Activated T-cell treated with anti-CD3 and anti-CD28 coated beads, Interleukin-2, amount 50 U/mL, for 24 hours (primary cell): ENCODE measurements at places on chromosomes 11 and 22.

DNA sequence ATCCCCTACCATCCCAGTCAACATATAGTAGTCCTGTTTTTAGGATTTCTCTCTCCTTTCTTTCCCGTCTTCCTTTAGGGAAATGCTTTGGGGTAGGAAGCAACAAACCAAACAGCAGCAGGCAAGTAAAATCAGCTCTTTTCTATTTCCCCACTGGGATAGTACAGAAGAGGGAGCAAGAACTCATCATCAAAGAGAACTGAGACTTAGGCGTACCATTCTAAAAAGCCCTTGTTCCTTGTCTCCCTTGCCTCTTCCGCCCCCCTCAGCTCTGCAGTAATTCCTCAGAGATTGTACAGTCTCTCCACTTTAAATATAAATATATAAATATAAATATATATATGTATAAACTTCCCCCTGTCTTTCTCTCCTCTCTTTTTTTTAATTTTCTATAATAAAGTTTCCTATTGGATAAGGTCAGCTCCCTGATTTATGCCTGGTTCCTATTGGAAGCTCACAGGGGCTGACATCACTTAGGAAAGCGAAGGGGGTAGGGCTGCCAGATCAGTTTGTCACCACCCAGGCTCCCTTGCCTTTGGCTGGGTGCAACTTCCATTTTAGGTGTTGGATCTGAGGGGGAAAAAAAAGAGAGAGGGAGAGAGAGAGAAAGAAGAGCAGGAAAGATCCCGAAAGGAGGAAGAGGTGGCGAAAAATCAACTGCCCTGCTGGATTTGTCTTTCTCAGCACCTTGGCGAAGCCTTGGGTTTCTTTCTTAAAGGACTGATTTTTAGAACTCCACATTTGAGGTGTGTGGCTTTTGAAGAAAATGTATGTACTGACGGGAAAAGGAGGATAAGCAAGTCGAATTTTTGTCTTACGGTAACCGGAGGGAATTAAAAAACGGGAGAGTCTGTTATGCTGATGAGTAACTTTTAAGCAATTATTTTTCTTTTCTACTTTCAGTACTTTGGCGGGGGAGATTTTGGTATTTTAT, at the start of gene CTNND1:
CTNND1 (plus strand) TSS at position 502 of the 934 bp plus-strand sequence. CDS start 29,677 bp downstream, outside the sequence.
- DNase-seq: no peak

GRCh38 chr11:128845334-128845780, 21.7 kb downstream of the KCNJ1 start:
- no peak for DNase-seq

DNA sequence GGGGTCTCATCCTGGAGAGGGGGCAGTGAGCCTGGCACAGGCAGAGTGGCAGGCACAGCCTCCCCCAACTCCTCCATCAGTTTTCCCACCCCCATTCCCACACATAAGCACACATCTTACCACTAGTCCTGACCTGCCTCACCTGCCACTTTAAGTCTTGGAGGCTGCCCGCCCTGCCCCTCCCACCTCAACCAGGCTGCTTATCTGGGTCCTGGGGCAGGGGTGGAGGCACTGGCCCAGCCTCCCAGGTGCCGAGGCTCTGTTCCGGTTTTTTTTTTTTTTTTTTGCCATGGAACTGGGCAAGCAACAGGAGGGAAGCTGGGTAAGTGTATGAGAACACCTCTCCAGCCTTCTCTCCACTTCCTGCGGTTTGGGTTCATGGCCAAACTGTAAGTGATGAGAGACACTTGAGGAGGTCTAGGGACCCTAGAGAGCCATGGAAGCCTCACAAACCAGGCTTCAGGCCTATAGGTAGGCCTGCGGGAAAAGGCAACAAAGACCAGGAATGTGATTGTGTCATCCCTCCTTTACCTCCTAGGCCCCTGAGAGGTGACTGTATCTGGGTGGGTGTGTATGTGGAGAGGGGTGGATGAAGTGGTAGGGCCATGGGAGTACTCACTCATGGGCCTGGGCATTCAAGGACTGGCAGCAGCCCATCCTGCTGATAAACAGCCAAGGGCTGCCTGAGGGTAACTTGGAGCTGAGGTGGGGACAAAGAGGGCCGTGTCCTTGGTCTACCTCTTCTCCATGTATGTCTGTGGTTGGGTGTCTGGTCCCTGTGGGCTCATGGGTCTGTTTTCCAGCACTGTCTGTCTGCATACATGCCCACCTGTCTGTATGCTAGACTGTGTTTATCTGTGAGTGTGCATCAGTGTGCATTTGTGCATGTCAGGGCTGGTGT, 22.6 kb downstream of the PHLDB1 start:
- no peak for DNase-seq

- no peak for DNase-seq
Measured at GRCh38 chr11:8830641-8831040, 80.3 kb upstream of the AKIP1 start.

- no peak for DNase-seq
Measured at GRCh38 chr22:23122992-23123803, 18.6 kb downstream of the RSPH14 start.

DNA sequence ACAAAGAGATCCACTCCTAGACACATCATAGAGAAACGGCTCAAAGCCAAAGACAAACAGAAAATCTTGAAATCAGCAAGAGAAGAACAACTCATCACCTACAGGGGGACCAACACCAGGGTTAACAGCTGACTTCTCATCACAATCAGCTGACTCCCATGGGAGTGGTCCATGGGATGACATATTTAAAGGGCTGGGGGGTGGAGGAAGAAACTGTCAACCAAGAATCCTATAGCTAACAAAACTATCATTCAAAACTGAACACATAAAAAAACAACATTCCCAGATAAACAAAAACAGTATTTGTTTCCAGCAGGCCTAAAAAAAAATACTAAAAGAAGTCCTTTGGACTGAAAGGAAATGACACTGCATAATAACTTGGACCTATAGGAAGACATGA, 86.7 kb downstream of the APOL5 start:
- DNase-seq: no peak

DNA sequence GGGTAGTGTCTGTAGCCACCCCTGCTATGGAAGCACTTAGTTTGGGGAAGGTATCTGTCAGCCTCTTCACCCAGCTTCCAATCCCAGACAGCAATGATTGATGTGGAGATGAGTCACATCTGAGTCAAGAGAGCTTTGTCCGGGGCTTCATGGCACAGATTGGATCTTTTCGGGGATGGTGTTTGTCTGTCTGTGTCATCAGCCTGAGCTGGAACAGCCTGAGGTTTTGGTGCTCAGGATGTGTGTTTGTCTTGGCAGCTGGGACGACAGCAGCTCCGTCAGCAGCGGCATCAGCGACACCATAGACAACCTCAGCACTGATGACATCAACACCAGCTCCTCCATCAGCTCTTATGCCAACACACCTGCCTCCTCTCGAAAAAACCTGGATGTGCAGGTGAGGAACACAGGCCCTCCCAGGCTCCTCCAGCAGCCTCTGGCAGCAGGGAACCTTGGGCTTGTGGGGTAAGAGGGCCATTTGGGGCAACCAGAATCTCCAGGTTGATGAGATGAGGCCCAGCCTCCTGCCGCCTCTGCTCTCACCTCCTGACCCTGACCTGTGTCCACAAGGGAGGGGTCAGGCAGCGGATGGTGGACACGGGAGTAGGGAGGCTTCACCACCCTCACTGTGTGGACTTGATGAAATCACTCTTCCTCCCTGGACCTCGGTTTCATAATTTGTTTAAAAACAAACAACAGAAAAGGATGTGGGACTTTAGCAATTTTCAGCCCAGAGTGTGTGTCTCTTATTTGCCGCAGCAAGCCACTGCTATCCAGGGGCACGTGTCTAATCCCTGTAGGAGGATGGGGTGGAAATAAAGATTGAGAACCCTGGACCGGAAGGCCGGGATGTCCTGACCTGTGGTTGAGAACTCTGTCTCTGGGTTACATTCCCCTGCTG, 124.3 kb downstream of the DBX1 start:
- no peak for DNase-seq

GRCh38 chr22:37640591-37641560, 1.4 kb downstream of the SH3BP1 start:
- no peak for DNase-seq

DNA sequence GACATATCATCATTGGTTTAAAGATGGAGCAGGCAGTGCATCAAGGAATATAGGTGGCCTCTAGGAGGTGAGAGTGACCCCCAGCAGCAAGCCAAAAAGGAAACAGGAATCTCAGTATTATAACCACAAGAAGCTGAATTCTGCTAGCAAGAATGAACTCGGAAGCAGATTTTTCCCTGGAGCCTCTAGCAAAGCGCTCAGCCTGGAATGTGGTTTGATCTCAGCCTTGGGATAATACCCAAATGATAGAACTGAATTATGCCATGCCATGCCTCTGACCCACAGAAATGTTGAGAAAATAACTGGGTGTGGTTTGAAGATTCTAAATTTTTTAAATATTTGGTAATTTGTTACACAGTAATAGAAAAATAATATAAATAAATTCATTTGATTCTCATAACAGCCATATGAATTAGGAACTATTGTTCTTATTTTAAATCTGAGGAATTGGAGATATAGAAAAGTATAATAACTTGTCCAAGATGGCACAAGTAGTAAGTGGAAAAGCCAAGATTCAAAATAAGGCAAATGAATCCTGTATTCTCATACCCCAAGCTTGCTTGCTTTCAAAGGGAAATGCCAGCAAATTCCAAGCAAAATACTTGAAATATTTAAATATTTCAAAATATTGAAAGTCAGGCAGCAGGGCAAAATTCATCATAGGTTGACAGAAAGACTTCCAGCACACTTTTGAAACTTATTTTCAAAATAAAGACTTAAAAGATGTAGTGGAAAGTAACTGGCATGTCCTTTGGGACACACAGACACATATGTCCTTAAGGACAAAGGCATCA, 567.4 kb downstream of the KCNA4 start:
- no peak for DNase-seq

DNA sequence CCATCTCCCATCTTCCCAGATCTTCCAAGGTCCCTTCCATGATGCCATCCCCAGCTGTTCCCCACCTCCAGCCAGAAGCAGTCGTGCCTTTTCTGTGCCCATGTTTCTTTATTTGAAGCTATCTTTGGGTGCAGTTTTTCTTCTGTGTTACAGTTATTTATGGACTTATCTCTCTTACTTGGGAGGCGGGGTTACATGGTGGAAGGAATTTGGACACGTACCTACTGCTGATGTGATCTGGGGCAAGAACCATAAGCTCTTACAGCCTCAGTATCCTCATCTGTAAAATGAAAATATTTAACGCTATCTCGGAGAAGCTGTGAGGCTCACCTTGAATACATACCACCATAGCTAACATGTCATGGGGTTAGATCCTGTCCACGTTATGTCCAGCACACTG, 98.9 kb downstream of the ZBTB16 start:
- DNase-seq: no peak

GRCh38 chr22:31618057-31618456, 44.0 kb downstream of the PISD start:
- DNase-seq: no peak

DNA sequence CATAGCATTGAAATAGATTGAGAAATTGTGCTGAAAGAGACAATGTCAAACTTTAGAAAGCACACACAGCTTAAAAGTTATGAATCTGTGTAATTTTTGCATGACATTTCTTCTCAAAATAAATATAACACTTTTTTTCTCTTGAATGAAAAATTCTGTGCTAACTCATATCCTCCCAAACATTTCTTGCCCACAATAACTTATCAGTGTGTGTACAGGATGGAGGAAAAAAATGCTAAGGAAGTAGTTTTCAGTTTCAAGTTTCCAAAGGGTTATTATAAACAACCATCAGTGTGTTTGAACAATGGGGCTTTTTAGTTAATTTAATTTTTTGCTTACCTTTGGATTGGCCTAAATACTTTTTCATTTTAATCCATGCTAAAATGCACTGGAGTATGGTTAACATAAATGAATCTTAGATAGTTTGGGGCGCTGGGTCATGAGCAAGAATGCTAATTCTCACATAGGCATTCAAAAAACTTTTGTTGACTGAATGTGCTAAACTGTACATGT, 82.9 kb upstream of the ARHGAP20 start:
- DNase-seq: no peak

GRCh38 chr11:96339706-96340554, 3.1 kb downstream of the MAML2 start:
- no peak for DNase-seq

DNA sequence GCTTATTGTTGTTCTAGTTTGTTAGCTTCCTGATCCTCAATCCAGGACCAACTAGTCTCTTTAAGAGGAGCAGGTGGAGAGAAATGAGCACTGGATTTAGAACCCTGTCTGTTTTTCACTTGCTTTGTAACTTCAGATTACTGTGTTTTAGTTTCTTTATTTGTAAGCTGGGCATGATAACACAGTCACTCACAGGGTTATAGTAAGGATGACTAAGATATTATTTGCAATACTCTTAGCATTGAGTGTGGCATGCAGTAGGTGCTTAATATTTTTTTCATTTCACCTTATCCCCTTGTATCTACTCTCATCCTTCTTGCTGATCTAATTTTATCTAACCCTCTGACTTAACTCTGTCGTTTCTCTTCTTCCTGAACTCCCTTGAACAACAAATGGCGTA, 33.8 kb downstream of the DNHD1 start:
- no peak for DNase-seq

DNA sequence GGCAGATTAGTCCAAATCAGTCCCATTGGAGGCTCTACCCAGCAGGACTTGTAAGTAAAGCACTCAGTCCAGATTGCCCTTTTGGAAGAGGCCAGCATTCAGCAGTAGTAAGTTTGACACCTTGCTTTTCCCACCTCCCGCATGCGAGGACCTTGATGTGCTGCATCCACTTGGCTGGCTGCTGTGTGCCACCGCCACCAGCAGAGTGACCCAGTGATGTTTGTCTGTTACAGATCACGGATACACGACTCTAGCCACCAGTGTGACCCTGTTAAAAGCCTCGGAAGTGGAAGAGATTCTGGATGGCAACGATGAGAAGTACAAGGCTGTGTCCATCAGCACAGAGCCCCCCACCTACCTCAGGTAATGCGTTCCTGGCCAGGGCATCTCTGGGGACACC, 6.6 kb downstream of the SMARCB1 start:
- no peak for DNase-seq

GRCh38 chr11:29166306-29166705, 850.5 kb downstream of the KCNA4 start:
- no peak for DNase-seq

GRCh38 chr11:3837793-3838192, 3.0 kb downstream of the RHOG start:
- DNase-seq: no peak

DNA sequence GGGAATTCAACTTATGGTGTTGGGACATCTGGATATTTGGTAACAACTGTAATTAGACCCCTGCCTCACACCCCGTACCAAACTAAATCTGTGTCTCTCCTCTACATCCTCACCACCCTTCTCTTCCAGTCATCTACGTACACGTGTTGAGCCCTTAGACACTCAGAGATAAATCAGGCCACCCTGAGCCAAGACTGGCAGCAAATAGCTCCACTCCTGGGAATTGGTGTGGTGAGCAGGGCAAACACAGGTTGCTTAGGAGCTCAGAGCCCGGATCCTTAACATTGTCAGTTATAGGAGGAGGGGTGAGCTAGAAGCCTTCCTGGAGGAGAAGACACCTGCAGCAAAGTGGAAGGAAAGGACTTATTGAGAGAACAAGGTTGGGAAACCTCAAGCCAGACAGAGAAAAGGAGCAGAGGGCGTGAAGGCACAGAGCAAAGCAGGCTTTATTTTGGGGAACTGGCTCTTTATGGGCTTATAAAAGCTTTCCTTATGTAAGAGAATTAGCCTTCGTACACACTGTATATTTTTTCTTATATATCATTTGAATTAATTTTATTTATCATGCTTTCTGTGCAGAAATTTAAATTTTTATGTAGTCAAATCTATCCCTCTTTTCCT, 36.9 kb upstream of the KLHL35 start:
- no peak for DNase-seq

- no peak for DNase-seq
Measured at GRCh38 chr22:49628391-49629260, 199.0 kb downstream of the BRD1 start.
